ENCODE measurements at places on chromosomes 5 and 9. TPM values are rescaled to one million over a fixed set of nuclear protein-coding genes. Genes with fewer than 3 reads are reported as not detected.

GRCh38 chr5:58922461-58923171, 339.7 kb downstream of the RAB3C start:
- no peak for DNase-seq

GRCh38 chr9:85723215-85723614, 18.5 kb downstream of the AGTPBP1 start:
- DNase-seq: no peak

GRCh38 chr9:131528186-131528585, 2.9 kb downstream of the UCK1 start:
- DNase-seq: no peak

- peak; percentile 36 for DNase-seq
Measured at GRCh38 chr9:126703866-126704156, 90.1 kb downstream of the LMX1B start.

GRCh38 chr5:34570721-34571676, 85.1 kb upstream of the RAI14 start:
- no peak for DNase-seq

DNA sequence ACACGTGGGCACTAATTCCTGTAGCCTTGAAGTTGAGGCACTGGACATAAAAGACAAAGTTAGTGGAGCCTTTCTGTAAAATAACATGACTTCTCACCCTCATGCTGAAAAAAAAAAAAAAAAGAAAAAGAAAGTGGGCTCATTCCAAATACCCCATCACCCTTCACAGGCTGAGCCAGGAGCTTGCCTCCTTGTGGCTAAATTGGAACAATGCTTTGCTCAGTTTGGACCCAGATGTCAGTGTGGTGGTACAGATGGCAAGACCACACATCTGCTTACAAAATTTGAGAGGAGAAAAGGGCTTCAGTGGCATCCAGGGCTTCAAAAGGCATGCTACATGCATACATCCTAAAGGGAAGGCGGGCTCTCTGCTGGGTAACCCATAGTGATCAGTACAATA, 342.8 kb downstream of the EBF1 start:
- DNase-seq: no peak

GRCh38 chr5:169181814-169182213, 119.1 kb downstream of the SLIT3 start:
- DNase-seq: no peak

SMAD5 gene
- 51.7 TPM for total RNA-seq

ARHGEF37 gene
- total RNA-seq: 5.8 TPM

WNT8A gene
- not detected for total RNA-seq

TPPP gene
- 0.07 TPM for total RNA-seq

Measured in chondrocyte (in vitro differentiated cells).